Activated CD8-positive, alpha-beta memory T cell treated with anti-CD3 and anti-CD28 coated beads, Interleukin-2, amount 50 U/mL, for 4 hours (primary cell): ENCODE measurements at places on chromosomes 11 and 22.

DNA sequence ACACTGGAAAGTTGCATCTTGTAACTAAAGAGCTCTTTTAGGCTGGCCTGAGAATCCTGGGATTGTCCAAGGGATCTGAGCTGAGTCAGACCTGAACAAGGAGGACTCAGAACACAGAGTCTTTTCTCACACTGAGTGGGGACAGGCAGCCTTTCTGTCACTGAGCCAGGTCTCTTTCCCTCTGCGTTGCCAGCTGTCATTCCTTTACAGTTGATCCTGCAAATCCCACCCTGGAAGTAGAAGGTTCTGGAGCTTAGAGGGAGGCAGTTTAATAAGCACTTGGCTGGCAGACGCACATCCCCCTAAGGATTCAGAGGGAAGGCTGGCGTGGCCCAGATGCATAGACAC lies 76.3 kb upstream of the SUSD2 start:
- DNase-seq = no peak

DNA sequence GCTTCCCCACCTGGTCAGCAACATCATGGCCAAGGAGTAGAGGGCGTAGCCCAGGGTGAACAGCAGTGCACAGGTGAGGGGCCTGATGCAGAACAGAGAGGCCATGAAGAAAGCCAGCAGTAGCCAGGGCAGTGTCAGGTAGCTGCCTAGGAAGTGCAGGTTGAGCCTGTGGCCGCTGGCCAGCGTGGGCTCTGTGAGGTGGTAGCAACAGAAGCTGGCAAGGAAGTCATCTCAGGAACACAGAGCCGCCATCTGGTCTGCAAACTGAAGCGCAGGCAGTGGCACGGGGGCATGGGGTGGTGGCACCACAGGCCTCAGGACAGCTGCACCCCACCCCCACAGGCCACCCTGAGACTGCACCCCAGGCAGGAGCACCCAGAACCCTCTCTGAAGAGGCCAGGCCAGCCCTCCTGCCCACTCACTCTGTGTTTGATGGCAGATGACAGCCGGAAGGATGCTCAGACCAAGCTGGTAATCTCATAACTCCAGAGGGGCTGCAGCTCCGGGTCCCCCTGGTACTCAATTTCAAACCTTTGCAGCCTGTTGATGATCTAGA lies 95.3 kb downstream of the MED15 start:
- no peak for DNase-seq

- no peak for DNase-seq
Observed at GRCh38 chr22:42262964-42263363, 7.5 kb downstream of the TCF20 start.

DNA sequence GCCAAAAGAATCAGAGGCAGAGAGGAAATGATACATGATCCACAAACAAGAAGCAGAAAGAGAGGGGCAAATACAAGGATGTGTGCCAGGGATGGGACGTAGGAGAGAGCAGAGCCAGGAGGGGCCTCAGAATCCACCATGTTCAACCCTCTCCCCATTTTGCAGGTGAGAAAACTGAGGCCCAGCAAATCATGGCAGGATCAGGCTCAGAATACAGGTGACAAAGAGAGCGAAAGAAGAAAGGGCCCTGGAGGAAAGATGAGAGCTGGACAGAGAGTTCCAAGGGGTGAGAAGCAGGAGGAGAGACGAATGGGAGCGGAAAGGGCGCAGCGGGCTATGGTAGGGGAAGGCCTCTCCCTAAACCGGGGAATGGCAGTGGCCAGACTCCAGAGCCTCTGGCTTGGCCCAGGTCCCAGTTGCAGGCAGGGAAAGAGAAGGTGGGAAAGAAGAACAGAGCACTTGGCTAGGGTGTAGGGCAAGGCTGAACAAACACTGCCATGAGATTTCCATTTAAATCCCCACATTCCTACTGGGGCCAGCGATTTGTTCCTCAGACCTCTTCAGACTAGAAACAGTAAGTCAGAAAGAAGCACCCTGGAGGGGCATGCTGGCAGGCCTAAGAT lies 44.4 kb upstream of the TSKU start:
- no peak for DNase-seq

GRCh38 chr22:22746061-22746962 lies 101.9 kb downstream of the GGTLC2 start:
- no peak for DNase-seq

GRCh38 chr11:76654298-76654851 lies 16.2 kb downstream of the LRRC32 start:
- no peak for DNase-seq

- DNase-seq = no peak
Observed at GRCh38 chr11:80846979-80847378, 1406.1 kb upstream of the TENM4 start.

DNA sequence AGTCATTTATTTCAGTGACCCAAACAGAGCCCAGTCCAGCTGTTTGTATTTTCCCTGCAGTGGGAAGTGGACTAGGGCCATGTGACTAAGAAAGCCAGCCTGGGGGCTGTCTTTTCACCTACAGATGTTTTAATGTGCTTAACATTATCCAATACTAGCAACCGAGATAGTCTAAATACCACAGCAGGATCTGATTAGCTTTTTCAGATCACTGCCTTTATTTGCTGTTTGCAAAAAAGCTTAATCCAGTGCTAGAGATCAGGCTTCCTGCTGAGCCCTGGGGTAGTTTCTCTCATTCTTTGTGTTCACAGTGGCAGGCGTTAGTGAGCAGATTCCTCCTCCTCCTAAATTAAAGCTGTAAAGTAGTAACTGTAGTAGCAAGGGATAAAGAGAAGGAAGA lies 35.0 kb downstream of the ZC3H12C start:
- DNase-seq = no peak

DNA sequence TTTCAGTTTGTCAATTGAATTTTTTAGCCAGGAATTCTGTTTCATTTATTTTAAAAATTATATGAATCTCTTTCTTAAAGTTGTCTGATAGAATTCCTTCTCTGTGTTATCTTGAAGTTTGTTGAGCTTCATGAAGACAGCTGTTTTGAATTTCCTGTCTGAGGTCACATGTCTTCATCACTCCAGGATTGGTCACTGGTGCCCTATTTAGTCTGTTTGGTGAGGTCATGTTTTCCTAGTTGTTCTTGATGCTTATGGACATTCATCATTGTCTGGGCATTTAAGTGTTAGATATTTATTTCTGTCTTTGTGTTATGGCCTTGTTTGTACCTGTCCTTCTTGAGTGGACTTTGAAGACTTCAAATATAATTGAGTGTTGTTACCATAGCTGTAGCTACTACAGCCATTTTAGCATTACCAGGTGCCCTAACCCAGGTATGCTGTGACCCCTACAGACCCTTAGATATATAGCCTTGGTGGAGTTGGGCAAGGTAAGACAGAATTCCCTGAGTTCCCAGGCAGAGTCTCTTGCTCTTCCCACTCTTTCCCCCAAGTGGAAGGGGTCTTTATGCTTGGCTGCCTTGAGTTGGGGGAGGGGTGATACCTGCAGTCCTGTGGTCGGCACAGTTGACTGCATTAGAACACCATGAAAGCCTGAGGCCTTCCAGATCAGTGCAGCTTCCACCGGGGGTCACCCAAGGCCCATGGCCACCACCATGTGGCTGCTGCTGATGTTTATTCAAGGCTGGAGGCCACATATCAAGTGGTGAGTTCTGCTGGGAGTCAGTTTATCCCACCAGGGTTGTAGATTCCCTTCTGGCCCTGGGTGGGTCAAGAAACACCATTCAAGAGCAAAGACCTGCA lies 229.6 kb downstream of the DYNC2H1 start:
- no peak for DNase-seq

GRCh38 chr11:73284106-73284505 lies 12.0 kb downstream of the P2RY6 start:
- DNase-seq = no peak

DNA sequence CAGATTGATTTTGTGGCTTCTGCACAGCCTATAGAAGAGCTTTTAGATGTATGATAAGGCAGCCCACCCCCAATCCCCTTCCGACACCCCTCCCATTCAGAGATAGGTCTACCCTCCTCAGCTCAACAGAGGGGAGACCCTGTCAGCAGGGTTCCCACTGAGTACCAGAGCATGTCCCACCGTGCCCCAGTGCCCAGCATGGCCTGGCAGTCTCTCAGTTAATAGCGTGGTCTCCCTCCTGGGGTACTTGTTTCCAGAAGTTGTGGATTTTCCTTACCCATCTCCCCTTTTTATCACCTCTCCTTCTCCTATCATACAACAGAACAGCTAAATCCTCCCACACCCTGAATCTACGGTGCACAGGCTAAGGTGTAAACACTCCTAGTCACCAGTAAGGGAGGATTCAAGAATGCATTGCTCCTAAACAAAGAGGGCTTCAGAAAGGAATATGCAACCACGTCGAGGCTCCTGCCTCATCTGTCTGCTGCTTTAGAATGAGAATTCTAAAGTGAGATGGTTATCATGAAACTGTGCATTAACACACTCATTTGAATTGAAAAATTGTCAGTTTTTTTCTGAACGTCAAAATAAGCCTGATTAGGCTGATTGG lies 6.7 kb downstream of the PLAAT2 start:
- DNase-seq = no peak

DNA sequence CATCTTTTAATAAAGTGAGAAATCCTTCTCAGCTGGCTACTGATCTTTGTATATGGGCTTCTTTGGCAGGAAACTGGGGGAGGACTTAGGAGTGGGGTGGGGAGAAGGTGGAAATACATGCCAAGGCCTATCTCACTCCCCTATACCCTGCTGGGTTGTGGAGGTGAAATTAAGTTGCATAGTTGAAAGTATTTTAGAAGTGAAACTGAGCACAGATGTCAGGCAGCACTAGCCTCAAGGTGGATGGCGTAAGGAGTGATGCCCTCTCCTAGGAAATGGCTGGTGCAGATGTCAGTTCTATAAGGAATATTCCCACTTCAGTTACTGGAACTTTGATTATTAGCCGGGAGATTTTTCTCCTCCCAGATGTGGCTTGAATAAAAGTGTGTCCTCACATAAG lies 46.3 kb downstream of the NNMT start:
- DNase-seq = no peak

- DNase-seq = no peak
Observed at GRCh38 chr11:44618561-44619425, 53.3 kb downstream of the CD82 start.

DNA sequence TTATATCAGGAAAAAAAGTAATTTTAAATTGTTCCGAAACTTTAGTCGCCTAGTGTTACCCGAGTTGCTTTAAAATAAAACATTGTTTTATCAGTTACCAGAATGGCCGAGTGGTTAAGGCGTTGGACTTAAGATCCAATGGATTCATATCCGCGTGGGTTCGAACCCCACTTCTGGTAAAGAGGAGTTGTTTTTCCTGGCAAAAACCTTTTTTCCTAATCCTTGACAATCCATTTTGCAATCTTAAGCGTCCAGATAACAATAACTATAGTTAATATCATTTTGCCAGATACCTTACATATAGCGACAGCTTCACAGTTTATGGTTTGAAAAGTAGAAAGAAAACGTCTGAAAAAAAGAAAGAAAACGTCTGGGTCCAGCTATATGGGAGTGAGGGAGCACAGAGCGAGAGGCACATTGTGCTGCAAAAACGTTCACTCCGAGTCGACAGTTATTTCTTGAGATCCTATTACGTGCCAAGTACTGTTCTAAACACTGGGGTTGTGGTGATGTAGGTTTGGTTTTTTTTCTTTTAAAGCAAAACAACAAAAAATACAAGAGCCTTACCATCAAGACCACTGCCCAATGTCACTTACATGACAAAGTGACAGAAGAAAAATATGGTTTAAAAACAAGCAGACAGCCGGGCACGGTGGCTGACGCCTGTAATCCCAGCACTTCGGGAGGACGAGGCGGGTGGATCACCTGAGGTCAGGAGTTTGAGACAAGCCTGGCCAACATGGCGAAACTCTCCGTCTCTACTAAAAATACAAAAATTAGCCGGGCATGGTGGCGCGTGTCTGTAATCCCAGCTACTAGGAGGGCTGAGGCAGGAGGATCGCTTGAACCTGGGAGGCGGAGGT lies 40.6 kb downstream of the OR4D9 start:
- no peak for DNase-seq

DNA sequence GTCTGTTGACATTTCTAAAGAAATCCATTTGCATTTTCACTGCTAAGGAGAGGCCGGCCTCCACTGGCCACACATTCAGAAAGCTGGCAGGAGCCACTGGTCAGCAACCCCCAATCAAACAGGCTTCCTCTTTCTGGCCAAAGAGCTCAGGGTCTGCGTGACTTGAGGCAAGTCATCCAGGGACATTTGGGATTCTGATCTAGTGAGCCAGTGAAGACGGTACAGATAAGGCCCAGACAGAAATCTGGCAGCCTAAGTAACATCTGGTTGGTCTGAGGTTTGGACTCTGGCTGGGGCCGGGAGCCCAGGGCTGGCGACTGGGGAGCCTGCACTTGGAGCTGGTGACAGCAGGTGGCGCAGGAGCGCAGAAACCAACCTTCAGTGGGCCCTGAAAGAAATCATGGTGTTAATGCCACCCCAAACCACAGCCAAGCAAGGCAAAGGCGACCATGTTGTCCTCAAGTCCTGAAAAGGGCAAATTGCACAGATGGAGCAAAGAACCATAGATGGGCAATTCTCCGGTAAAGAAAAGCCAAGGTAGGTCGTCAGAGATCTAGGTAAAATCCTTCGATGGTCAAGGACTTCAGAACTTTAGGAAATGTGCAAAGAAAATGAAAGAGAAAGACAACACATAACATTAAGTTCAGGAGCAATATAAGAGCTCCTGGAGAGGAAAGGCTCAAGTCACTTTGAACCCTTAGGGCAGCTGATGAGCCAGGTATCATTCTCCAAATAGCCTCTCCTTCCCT lies 99.4 kb upstream of the BLID start:
- no peak for DNase-seq

- no peak for DNase-seq
Observed at GRCh38 chr11:105609832-105610781, at the start of gene GRIA4. Gene GRIA4 (plus strand): TSS chr11:105610073. CDS start chr11:105610998, 925 bp downstream.

DNA sequence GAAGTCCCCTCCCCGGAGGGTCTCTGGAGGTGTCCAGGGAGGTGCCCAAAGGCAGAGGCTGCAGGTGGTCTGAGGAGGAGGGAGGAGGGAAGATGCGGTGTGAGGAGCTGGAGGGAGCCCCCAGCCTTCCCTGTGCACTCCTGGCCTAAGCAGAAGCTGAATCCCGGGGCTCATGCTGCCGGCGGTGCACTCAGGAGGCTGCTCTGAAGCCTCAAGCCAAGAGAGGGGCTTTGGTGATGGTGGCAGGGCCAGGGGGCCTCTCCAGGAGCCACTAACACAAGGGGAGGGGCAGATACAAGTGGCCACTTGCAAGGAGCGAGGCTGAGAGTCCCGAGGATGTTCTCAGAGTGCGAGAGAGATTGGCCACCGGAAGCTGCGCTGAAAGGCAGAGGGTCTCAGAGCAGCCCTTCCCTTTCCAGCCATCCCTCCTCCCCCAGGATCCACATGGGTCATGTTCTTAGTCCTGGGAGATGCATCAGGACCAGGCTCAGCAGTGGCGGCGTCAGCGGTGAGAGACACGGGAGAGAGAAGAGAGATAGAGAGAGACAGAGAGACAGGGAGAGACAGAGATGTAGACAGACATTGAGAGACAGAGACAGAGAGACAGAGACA lies 774 bp upstream of the MRGPRG start:
- no peak for DNase-seq

DNA sequence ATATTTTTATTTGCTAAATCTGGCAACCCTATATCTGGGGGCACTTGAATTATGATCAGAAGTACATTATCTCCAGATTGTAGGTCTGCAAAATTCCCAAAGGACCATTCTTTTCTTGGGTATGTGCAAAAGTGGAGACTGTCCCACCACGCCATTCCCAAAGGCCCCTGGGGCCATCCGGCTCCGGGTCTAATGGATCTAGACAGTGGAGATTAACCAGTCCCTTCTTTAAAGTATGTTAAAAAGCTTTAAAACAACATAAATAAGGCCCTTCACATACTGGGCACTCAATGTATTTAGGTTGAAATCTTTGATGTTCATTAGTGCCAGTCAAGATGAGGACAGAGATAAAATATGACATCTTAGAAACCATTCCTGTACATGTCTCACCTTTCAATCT lies 124.1 kb downstream of the MAML2 start:
- DNase-seq = no peak

- DNase-seq = no peak
Observed at GRCh38 chr11:84260862-84261261, 974.7 kb upstream of the CCDC90B start.
